ENCODE measurements at places on chromosomes 1 and 21.

DNA sequence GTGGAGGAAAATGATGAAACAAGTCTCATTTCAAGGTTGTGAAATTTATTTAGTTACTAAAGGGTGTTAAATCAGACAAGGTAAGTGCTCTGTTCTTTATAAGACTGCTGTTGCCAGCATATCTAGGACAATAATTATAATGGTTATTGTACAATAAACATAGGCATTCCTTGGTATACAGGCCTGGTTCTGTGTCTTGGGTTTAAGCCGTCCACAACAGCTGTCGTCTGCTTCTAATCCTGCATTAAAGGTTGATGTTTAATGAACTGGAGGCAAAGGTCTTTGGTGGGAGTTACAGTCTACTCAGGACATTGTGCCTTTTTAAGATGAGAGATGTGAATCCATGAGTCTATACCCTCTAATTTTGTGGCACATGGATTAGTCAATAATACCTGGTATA, 23.4 kb upstream of the FMO4 start:
- no peak for DNase-seq

GRCh38 chr1:10873189-10873588, 76.7 kb upstream of the CASZ1 start:
- no peak for DNase-seq

- no peak for DNase-seq
Measured at GRCh38 chr21:42225571-42226155, 6.7 kb downstream of the ABCG1 start.

DNA sequence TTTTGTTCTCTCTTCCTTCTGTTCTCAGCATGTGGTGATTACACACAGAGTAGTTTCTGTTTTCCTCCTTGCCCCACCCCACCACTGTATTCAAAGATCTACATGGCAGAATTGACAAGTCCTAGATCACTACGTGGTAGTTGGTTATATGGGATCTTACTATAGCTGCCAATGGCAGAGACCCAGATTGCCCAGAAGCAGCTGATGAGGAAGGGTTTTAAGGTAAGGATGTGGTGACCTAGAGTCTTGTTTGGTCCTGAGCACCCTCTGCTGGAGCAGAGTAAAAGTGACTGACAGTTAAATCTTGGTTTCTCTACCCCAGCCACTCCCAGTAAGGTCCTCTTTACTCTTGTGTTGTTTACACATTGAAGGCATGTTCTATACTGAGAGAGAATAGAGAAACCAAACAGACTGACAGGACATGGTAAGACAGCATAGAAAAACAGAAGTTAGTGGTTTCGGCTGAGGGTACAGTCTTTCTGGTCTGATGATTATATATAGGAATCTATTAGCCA, 22.8 kb upstream of the STRIP1 start:
- DNase-seq, result peak; percentile 8

GRCh38 chr1:201376464-201377374, 761 bp downstream of the TNNT2 start:
- no peak for DNase-seq

GRCh38 chr1:93496520-93496919, 48.6 kb downstream of the FNBP1L start:
- no peak for DNase-seq

DNA sequence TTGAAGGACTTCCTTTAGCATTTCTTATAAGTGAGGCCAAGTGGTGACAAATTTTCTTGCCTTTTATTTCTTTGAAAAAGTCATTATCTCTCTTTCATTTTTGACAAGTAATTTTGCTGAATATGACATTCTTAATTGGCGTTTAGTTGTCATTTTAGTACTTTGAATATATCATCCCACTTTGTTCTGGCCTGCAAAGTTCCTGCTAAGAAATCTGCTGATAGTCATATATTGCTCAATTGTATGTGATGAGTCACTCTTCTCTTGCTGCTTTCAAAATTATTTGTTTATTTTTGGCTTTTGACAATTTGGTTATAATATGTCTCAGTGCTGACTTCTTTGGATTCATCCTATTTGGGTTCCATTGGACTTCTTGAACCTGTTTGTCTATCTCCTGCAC, 312.6 kb downstream of the DUSP10 start:
- no peak for DNase-seq

DNA sequence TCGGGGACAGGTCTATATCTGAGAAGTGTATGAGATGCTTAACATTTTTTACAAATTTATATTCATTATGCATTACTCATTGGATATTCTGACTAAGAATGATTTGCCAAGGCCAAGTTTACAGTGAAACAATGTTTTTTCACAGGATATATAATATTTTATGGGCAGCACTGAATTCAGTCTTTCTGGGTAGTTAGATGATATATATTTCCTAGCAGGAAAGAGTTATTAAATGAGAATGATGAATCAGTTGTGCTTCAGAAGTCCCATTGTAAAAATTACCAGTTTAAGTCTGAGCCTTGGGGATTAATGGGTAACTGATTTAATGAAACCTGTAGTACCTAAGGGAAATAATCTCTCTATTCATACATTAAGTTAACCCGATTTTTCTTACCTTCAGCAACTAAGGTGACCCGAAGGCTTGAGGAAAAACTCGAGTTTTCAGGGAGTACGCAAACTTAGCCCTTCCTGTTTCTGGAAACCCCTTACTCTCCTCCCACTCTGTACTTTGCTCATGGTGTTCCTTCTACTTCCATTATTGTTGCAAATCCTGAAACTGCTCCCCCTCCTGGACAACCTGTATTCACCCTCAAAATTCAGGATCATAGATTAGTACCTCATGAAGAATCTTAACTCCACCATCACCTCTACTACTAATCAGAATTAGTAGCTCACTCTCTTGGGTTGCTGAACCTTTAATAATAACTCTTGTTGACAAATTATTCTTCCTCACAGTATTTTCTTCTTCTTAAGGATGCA, 135.1 kb downstream of the AK5 start:
- peak; percentile 15 for DNase-seq

- no peak for DNase-seq
Measured at GRCh38 chr1:168553680-168554553, 10.1 kb upstream of the XCL2 start.

DNA sequence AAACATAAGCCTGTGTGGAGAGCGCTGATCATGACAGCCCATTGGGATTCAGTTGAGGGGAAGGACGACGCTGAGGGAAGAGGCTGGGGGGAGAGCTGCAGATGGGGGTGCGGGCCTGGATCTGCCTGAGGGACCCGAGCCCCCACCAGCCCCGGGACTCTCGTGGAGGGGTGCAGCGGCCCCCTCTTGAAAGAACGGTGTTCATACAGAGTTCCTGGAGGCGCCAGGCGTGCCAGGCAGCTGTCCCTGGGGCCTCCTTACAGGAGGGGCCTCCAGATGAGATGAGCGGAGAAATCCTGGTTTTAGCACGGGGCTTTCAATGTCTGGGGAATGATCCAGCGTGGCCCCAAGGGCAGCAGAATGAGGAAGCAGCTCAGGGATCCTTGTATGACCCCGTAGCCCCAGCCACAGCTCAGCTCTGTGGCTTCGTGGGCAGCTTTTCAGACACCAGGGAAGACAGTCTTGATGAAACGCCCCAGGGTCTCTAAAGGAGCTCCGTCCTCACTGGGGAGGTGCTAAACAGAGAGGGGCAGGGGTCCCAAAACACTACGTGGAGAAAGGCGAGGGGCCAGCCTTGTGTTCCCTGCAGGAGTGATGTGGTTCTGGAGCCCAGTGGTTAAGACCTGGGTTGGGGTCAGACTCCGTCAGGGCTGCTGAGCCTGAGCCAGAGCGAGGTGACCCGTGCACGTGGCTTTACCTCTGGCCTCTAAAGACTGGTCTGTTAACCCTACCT, 7.2 kb upstream of the DSCAM start:
- DNase-seq, result no peak

- no peak for DNase-seq
Measured at GRCh38 chr1:11634365-11635192, 19.6 kb downstream of the FBXO2 start.

GRCh38 chr1:108504447-108504846, 54.3 kb downstream of the NBPF6 start:
- DNase-seq, result no peak

- no peak for DNase-seq
Measured at GRCh38 chr1:182996816-182997215, 26.4 kb upstream of the LAMC1 start.

DNA sequence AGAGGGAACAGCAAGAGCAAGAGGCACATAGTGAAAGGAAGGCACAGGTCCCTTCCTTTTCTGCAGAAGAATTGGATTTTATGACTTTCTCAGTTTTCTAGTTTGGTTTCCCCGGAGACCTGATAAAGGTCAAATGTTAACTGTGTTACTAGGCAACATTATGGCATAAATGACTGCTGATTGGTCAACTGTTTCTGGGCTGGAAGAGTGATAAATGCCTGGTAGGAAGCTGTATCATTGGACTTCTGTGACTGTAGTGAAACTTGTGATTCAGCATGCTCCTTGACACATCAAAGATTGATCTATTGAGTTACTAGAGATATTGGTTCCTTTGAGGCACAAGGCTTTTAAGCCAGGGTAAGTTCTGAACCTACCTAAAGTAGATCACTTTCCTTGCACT, 55.7 kb downstream of the LRRC8C start:
- no peak for DNase-seq

DNA sequence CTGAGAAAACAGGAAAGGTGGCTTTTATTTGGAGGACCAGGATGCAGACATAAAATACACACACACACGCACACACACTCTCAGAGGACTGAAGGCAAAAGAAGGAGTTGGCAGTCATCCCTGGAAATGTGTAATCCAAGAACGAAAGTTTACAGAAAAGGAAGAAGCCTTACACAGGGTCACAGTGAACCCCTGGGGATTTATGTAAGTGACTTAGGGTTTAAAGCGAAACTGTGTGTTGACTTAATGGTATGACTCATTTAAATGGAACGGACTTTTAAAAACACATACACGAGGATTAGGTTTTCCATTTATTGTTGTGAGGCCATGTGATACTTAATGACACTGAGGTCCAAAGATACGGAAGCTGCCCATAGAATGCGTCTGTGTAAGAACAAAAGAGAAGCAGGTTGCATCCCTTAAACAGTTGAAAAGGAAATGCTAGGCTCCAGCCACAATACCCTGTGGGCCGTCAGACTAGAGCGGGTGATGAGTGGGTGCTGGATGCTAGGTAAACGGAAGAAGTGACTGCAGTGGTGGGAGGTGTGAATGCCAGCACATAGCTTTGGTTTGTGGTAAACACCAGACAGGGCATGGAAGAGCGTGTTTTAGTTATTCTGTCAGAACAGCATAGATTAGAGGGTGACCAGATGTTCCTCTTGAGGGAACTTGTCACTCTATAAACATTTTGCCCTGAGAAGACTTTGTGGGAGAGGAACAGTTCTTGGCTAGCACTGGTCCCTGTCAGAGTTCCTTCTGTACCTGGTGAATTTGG, 21.6 kb upstream of the BCL10 start:
- peak; percentile 76 for DNase-seq

DNA sequence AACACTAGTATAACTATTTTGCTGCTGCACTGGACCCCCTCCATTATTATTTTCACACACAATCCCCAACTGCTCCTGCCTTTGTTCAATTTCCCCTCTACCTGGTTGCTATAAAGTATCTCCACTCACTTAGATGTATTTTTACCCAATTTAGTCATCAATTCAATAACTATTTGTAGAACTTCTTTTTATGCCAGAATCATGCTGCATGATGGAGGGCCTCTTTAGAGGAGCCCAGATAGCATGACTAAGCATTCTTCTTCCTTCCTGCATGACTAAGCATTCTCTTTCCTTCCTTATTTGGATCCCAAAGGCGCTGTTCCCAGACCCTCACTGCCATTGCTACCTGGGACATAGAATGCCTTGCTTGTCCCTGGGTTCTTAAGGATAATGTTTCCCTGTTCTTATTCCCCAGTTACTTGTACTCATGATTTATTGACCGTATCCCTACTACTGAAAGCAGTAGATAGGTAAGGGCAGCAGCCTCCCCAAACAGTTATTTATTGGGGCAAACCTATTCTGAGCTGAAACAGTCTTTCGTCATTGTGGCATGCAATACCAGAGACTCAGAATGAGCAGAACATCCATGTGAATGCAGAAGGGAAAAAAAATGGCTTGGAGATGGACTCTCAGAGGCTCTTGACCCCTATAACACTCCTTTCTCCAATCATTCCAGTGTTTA, 89.3 kb upstream of the AKT3 start:
- DNase-seq, result no peak

GRCh38 chr1:76083189-76083588, 8.6 kb downstream of the ST6GALNAC3 start:
- no peak for DNase-seq

- DNase-seq, result no peak
Measured at GRCh38 chr1:208988811-208989222, 594.7 kb upstream of the CAMK1G start.

- DNase-seq, result no peak
Measured at GRCh38 chr1:151537112-151537511, 3.0 kb upstream of the TUFT1 start.

GRCh38 chr1:237832858-237833257, 57.9 kb downstream of the ZP4 start:
- no peak for DNase-seq

GRCh38 chr1:79585801-79586200, 579.3 kb upstream of the ADGRL4 start:
- DNase-seq, result no peak

- no peak for DNase-seq
Measured at GRCh38 chr1:17161137-17161740, 42.0 kb upstream of the PADI2 start.

GRCh38 chr21:35711661-35712060, 348.7 kb downstream of the SETD4 start:
- DNase-seq, result no peak

DNA sequence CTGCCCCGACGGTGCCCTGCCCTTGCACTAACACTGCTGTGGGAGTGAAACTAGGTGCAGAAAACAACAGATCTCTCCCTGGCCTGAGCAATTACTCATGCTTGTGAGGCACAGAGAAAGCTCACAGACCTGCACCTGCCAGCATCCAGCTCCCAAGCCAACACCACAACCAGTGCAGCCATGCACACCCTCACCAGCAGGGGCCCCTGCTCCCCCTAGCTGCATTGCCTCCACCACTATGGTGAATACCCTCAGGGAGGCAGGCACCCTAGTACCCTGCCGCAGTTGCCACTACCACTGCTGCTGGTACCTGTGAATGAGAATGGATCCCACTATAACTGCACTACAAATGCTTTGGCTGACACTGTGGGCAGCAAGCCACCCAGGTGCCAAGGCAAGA, 7.1 kb upstream of the DIRAS3 start:
- no peak for DNase-seq

- no peak for DNase-seq
Measured at GRCh38 chr1:213891989-213892902, 95.5 kb upstream of the PROX1 start.

All from NCI-H1105 treated with DMSO at 0.1 percent for 48 hours (cell line).